ENCODE measurements at places on chromosomes 4 and X.

DNA sequence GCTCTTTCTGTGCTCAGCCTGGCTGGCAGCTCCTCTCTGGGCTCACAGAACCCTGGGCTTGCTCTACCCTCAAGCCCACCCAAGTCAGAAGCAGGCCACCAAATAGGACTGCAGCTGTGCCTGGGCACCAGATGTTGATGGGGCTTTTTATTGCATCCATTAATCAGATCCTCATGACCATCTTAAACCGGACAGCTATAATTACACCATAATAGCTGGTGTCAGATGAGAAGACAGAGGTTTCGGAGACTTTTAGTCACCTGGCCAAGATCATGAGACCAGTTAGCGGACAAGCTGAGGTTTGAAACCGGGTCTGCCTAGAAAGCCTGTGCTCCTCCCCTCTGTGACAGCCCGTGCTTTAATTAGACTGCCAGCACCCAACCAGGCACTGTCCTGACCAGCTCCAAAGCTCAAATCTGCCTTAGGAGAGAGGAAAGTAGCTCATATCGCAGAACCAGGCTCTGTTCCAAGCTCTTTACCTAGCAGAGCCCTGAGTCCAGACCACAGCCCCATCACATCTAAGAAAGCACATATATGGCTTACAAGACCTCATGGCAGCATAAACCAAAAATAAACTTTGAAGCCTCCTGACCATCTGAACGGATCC is 88.9 kb downstream of the JAKMIP1 start:
- DNase-seq, result no peak

- DNase-seq, result no peak
Measured at GRCh38 chrX:46873746-46874145, 36.9 kb downstream of the RP2 start.

- DNase-seq, result no peak
Measured at GRCh38 chrX:25015486-25016360, at the start of gene ARX. ARX (minus strand) TSS chrX:25015965; CDS start chrX:25015737, 228 bp downstream.

GRCh38 chr4:141957416-141957815 is 321.0 kb downstream of the IL15 start:
- peak; percentile 19 for DNase-seq

Measured in GM04504 (cell line).